ENCODE measurements at places on chromosomes 1 and 21. TPM values are rescaled to one million over a fixed set of nuclear protein-coding genes. Genes with fewer than 3 reads are reported as not detected.

- no peak for DNase-seq
These were observed 129.3 kb downstream of the PRDM2 start for GRCh38 chr1:13829152-13829769.

DNA sequence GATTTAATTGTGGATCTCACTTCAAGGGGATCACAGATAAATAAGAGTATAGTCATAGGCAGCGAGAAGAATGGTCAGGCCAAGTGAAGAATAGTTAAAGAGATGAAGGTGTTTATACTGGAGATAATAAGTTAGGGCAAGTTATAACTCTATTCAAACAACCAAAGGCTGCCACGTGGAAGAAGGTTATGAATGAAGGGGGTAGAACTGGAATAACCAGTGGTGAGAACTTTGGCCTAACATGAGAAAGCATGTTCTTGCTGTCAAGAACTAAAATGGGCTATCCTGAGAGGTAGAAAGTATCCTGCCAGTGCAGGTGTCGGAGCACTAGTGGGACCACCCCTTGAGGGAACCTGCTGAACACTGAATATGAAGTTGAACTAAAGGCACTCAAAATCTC is 49.6 kb upstream of the EDEM3 start:
- no peak for DNase-seq

GRCh38 chr1:244876228-244876910 is 12.0 kb upstream of the HNRNPU start:
- no peak for DNase-seq

DNA sequence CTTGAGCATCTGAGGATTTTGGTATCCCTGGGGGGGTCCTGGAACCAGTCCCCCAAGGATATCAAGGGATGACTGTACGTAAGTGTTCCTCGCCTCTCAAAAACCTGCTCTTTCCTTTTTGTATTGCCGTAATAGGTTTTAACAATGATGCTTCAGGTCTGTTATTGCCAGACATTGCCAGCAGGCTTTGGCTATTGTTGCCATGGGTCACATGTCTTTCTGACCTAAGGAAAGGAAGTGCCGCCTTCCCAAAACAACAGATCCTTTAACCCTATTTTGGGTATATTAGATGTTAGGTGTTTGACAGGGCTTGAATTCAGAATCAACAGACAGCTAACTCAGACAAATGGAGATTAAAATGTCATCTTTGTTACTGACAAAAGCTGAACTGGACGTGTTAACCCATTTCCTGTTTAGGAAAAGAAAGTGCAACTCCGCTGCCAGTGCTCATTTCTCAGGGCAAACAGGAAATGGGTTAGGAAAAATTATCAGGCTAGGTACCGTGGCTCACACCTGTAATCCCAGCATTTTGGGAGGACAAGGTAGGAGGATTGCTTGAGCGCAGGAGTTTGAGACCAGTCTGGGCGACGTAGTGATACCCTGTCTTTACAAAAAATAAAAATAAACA is 12.4 kb upstream of the PRPF38B start:
- no peak for DNase-seq

ARMH1 gene
- 0.16 TPM for total RNA-seq

DNA sequence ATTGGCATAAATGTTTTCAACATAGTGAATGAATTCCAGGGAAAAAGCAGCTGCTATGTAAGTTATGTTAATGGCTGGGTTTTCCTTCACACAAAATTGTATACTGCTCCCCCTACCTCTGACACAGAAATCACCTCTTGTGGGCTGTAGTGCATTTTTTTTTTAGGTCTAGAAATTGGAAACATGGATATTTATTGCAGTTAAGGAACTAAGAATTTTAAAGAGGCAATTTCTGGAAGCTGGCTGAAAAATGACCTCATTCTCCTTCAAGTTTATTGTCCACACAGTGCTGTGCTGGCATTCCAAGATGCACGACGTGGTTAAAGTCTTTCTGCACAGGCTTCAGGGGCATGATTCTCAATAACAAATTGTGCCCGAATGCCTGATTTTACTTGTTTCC is 1424.2 kb downstream of the MRPL39 start:
- DNase-seq: no peak
